ENCODE measurements at places on chromosomes 7 and 10.

GRCh38 chr7:5442757-5443305 is 19.2 kb upstream of the TNRC18 start:
- no peak for DNase-seq

DNA sequence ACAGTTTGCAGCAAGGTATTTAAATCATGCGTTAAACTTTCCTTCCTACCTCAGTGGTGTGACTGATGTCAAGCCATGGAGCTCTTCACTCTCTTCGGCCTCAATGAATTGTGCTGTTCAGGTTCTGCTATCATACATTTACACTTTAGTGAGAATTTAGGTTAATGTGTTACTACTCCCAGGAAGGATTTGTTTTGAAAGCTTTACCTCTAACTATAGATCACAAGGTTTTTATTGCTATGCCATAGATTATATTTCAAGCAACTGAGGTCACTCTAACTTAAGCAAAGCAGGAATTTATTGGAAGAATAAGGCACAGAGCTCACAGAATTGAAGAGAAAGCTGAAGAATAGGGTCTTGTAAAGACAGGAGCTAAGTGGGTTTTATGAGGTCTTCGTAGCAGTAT is 11.0 kb upstream of the ADD3 start:
- DNase-seq = no peak

DNA sequence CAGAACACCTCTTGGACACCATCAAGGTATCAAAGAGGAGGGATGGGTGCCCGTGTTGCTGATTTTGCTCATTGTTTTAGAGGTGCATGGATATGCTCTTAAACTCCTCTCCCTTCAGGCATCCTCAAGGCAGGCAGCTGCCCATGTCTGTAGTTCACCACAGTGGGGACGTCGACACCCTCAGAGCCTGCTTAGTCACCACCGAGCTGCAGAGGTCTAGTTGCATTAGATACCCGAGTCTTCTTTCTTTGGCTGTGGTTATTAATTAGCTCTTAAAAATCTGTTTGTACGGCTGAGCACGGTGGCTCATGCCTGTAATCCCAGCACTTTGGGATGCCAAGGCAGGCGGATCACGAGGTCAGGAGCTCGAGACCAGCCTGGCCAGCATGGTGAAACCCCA is 24.7 kb upstream of the TSPAN13 start:
- no peak for DNase-seq

- DNase-seq = peak; percentile 64
These were observed 24.2 kb upstream of the SMIM30 start for GRCh38 chr7:113142385-113143119.

DNA sequence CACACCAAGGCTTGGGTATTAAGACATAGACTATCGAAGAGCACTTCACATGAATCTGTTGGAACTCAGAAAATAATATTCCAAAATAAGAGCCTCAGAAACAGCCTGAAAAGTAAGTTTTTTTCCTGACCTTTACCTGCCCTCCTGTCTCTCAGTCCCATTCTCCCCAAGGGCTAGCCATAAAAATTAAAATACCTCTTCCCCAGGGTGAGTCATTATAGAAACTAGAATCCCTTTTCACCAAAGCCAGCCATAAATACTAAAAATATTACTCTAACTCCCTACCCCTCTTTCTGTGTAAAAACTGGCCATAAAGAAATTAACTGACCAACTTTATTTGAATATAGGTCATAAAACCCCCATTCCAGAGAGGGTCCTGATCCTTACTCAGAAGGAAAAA is 87.9 kb upstream of the TMEM106B start:
- DNase-seq = no peak

- DNase-seq = no peak
These were observed 715.5 kb upstream of the GALNT17 start for GRCh38 chr7:70416347-70416985.

DNA sequence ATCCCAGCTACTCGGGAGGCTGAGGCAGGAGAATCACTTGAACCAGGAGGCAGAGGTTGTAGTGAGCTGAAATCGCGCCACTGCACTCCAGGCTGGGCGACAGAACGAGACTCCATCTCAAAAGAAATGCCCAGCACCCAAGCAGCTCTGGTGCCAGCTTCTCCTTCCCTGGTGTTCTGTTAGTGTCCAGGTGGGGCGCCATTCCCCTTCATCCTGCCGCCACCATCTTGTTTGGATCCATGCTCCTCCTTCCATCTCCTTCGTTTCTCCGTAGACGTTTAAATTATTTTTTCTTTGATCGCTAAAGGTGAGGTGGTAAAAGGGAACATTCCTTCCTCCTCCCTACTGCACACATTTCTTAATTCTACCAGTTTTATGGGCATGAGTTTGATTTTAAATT is 30.3 kb downstream of the PROSER2 start:
- DNase-seq = no peak

DNA sequence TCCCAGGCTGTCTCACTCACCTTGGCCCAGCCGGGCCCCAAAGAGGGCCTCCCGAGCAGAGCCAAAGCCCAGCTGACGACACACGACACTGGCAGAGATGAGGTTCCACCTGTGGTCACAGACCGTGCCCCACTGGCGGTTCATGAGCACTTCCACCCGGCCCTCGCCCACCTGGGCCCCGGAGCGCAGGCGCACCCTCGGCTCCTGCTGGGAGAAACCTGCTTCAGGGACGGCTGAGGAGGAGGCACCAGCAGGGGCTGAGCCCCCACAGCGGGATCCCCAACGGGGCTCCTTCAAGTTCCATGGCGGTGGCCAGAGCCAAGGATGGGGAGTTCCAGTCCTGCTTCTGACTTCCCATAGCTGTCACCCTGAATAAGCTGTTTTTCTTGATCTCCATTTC is 10.0 kb downstream of the LOXL4 start:
- no peak for DNase-seq

DNA sequence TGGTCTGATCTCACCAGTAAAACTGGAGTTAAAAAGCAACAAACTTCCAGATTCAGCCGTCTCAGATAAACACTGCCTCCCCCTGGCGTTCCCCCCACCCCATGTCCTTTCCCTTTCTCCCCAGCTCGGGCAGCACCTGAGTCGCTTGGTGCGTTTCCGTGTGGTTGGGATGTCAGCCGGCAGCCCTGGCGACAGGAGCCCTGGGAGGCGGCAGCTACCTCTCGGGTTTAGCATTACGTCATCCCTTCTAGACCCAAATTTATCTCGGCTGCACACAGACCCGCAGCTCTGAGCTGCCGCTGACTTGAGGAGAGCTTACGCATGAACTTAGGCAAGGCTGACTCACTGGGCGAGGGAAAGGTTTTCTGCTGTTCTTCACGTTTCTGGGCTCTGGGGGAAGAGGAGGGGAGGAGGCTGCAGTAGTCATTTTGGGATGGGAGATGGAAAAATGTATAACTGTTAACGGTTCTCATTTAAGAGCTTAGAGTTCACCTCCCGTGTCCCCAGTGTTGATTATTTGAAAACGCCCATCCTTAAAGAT is 14.4 kb downstream of the MXI1 start:
- DNase-seq = peak; percentile 76

DNA sequence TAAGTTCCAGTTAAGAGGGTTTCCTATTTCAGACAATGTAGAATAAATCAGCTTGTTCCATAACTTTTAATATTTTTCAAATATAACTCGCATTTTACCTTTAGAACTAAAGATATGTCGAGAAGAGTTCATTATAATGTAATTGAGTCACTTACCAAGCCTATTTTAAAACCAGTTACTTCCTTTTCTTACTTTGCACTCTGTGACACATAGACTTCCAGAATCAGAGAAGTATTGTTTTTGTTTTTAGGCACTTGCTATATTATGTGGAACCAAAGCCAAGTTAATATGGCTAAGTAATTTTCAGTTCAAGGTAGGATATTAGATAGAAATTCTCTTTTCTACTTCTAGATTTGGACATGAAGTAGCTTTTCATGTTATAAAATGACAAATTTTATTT is 182.7 kb upstream of the PRPS1L1 start:
- DNase-seq = no peak

GRCh38 chr10:6980353-6980752 is 400.3 kb upstream of the PRKCQ start:
- peak; percentile 22 for DNase-seq

DNA sequence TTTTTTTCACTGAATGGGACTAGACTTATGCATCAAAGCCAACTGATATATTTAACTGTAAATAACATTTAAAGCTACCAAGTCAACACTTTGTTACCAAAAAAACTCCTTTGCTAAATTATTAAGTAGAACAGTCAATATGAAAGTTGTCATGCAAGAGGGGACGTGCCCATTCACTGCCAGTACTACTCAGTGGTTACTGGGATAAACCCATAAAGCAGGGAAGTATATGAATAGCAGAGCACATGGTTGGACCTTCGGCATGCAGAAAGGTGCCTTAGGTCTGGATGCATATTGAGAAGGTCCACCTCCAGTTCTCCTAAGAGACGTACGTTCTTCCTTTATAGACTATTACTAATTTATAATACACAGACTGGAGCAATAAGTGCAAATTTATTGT is 120.1 kb downstream of the SVOPL start:
- DNase-seq = no peak

GRCh38 chr7:150322114-150322832 is 882 bp upstream of the LRRC61 start:
- DNase-seq = peak; percentile 79

DNA sequence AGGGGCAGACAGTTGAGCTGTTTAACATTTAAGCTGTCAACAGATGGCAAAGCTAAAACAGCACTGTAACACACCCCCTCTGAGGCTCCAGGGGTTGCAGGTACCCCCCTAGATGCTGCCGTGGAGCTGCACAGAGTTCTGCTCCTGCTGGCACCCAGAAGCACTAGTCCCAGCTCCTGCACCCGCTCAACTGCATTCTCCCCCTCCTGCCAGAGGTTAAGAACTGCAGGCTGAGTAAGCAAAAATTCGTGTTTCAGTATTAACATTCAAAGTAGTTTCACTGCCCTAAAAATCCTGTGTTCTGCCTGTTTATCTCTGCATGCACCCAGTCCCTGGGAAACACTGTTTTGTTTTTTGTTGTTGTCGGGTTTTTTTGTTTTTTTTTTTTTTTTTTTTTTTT is 790.8 kb upstream of the KCND2 start:
- peak; percentile 75 for DNase-seq

DNA sequence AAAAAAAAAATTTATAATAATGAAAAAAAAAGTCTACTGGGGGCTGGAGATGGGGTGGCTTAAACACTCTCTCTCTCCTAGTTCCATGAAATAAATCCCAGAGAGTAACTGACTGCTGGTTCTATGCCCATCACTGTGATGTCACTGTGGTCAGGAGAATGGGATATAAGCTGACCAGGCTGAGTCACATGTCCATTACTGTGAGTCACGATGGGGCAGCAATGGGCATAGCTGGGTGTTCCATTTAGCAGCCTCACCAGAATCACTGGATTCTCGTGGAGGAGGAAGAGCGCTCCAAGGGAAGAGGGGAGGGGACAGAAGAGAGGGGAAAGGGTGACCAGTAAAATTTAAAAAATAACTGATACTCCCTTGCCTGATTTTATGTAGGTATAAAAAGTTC is 37.1 kb downstream of the MASTL start:
- DNase-seq = peak; percentile 4

GRCh38 chr7:151992375-151992774 is 33.1 kb upstream of the GALNT11 start:
- peak; percentile 48 for DNase-seq

GRCh38 chr10:27391325-27391724 is 112.8 kb upstream of the RAB18 start:
- DNase-seq = no peak

GRCh38 chr7:47967123-47967522 is 12.3 kb downstream of the HUS1 start:
- DNase-seq = no peak

GRCh38 chr7:51023547-51023946 is 240.9 kb upstream of the GRB10 start:
- no peak for DNase-seq

- peak; percentile 67 for DNase-seq
These were observed 151.8 kb upstream of the YAE1 start for GRCh38 chr7:39414224-39415035.

GRCh38 chr10:47179291-47179647 is 120.7 kb upstream of the GDF10 start:
- no peak for DNase-seq

DNA sequence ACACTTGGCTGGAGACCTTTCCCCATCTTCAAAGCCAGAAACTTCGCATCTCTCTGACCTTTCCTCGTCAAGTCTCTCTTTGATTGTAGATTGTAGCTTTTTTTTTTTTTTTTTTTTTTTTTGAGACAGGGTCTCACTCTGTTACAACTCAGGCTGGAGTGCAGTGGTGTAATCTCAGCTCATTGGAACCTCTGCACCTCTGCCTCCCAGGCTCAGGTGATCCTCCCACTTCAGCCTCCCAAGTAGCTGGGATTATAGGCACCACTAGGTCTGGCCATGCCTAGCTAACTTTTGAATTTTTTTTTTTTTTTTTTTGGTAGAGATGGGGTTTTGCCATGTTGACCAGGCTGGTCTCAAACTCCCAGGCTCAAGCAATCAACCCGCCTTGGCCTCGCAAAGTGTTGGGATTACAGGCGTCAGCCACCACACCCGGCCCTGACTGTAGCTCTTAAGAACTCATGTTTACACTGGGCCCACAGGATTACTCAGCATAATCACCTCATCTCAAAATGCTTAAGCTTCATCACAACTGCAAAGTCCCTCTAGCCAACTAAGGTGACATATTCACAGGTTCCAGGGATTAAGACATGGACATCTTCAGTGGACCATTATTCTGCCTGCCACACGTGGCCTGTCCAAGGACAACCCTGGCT is 11.7 kb downstream of the POLL start:
- DNase-seq = no peak

DNA sequence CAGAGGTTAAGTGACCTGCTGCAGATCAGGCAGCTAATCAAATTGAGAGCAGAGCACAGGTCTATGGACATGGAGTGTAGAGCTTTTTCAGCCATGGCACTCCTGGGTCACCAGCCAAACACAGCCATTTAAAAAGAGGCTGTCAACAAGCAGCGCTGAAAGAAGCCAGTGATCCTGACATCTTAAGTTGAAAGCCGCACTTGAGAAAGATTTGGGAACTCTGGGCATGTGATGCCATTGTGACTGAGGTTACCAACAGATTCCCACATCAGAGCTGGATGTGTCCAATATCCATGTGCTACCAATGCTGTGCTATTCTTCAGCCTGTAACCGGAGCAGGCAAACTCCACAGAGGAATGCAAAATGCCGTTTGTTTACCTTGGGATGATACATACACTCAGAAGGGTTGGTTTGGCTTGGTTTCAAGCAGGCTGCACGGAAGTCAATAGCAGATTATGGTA is 56.2 kb upstream of the ABLIM1 start:
- no peak for DNase-seq

- no peak for DNase-seq
These were observed 35.2 kb downstream of the MGAM start for GRCh38 chr7:142030848-142031247.

- DNase-seq = no peak
These were observed 107.0 kb upstream of the PRSS1 start for GRCh38 chr7:142642316-142642715.

DNA sequence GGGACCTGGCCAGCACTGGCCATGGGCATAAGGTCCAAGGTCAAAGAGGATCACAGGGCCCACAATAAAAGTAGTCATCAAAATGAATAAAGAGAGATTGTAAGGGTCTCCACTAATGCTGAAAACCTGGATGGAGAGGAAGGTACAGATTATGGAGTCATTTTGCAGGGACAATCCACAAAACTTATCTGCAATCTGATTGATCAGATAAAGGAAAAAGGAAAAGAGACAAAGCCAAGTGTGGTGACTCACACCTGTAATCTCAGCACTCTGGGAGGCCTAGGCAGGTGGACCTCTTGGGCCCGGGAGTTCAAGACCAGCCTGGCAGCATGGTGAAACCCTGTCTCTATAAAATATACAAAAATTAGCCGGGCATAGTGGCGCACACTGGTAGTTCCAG is 174.0 kb downstream of the NPSR1 start:
- DNase-seq = no peak

Measured in RPMI8226 (cell line).